ENCODE measurements at places on chromosomes 7 and 10. TPM values are rescaled to one million over a fixed set of nuclear protein-coding genes. Genes with fewer than 3 reads are reported as not detected.

DNA sequence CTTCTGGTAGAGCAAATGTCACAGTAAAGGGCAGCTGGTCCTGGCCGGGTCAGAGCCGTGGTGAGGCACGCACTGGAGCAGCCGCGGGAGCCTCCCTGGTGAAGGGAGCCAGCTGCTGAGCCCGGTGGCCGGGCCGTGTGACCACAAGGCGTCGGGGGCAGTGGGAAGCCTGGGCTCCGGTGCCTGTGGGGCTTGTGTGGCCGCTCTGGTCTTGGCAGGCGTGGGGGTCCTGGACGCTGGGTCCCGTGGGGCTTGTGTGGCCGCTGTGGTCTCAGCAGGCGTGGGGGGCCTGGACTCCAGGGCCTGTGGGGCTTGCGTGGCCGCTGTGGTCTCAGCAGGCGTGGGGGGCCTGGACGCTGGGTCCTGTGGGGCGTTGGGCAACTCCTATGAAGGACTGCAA, 57.2 kb downstream of the NKX6-2 start:
- DNase-seq, result no peak

The EBLN1 gene
- polyA plus RNA-seq, result not detected

- DNase-seq, result no peak
Observed at GRCh38 chr10:24963521-24964041, 11.2 kb upstream of the PRTFDC1 start.

The VAX1 gene
- polyA plus RNA-seq, result not detected

All from left renal pelvis (tissue), 4 donors.